ENCODE measurements at places on chromosomes 6 and 20.

- peak; percentile 93 for DNase-seq
Measured at GRCh38 chr6:142944124-142945048, 590 bp downstream of the HIVEP2 start.

DNA sequence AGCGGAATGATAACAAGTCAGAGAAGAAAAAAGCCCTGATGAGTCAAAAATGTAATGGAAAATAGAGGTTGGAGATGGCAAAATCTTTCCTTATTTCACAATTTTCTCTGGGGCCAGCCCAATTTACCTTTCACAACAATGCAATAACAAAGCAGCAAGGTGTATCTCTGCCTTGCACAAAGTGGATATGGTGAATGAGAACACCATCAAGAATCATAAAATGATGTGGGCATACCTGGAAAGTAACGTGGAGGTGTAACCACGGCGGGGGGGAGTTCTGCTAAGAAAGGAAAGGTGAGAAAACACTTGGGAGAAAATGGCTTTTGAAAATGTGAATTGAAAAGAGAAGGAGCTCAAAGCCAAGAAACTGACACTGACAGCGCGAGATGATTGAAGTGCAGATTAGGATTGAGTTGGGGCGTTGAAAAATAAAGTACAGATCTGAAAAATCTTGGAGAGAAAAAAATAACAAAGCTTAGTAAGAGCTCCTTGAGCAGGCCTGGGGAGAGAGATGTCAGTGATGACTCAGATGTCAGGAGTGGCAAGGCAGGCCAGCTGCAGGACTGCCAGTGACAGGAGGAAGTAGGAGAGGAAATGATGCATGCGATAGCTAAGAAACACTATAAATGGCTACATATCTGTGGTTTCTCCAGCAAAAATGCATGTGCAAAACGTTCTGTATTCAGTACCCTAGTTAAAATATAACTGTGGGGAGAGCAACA lies 26.2 kb downstream of the ARHGAP18 start:
- peak; percentile 98 for DNase-seq

DNA sequence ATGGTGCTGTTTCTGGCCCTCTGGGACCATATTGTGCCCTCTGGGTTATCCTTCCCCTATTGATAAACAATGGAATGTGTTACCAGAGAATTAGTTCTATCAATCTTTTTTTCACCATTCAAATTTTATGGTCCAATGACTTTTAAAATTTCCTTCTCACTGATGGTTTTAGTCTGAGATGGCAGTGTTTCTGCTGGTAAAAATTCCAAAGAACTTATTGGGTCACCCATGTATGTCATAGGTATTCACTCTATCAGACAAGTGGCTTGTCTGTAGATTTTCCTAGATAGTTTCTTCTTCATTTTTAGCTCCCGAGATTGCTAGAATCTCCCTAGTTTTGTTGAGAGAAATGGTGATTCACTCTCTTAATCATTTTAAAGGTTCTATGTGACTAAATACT lies 357.2 kb upstream of the RGS17 start:
- no peak for DNase-seq

- DNase-seq: no peak
Measured at GRCh38 chr6:31227143-31227542, 44.7 kb downstream of the HLA-C start.

DNA sequence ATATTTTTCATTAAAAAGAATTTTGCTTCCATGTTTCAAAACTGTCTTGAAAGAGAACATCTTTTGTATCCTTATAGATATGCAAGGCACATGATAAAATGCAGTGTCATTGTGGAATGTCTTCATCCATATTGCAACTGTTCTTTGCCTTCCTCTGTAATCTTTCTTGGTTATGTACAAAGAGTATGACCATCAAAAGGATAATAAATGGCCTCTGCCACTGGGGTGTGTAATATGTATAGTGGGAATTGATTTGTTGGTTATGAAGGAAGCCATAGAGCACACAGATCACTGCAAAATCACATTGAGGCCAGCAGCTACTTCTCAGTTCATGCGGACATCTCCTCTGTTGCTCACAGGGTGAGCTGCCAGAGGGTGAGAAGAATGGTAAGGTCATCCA lies 703.5 kb downstream of the TFAP2A start:
- DNase-seq: peak; percentile 1

DNA sequence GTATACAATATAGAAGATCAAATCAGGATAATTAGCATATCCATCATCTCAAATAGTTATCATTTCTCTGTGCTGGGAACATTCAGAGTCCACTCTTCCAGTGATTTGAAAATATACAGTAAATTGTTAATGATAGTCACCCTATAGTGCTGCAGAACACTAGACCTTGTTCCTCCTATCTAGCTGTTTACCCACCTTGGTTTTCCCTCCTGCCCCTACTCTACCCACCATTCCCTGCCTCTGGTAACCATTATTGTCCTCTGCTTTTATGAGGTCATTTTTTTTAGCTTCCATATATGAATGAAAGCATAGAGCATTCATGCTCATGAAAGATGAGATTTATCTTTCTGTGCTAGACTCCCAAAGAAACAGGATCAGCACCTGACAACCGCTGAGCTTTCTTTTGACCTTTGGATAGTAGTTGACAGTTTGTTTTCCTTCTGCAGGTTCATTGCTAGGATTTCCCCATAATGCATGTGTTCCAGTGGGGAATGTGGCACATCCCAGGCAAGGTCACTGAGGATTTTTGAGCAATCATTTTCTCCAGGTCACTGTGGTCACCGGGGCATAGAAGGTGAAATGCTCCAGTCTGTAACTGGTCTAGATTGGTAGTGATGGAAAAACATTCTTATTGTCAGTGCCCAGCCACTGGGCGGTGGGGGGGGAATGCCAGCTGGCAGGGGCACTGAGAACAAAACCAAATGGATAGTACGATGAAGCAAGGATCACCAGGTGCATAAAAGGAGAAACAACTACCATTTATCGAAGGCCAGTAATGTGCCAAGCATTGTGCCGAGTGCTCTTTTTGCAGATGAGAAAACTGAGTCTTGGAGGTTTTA lies 33.6 kb upstream of the BCAS1 start:
- DNase-seq: no peak

DNA sequence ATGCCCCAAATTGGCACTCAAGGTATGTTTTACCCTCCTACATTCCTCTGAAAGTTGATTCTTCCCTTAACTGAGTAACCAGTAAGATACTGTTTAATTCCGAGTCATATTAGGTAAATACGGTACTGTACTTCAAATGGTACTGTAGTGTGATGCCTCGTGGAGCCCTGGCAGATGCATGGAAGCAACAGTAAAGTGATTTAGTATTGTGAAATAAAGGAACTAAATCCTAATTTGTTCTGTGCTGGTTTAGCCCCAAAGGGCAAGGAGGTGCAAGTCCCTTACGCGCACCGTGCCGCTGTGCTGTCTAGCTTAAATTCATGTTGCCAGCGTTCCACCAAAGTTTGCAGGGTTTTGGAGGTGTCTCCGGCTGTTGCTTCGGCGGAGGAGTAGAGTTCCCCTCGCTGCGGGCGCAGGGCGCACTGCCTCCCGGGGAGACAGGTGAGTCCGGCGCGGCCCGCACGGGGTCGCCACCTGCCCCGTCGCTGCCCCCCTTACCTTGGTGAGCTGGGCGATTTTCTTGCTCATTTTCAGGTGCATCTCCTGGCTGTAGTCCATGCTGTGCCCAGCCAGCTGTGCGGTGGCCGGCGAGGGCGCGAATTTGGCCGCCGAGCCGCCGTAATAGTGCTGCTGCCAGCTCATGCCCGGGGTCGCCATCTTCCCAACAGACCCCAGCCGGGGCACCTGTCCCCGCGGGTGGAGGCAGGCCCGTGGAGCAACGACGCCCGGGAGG lies 655 bp downstream of the FAM184A start:
- no peak for DNase-seq

GRCh38 chr20:23000232-23000947 lies 34.7 kb upstream of the SSTR4 start:
- no peak for DNase-seq

DNA sequence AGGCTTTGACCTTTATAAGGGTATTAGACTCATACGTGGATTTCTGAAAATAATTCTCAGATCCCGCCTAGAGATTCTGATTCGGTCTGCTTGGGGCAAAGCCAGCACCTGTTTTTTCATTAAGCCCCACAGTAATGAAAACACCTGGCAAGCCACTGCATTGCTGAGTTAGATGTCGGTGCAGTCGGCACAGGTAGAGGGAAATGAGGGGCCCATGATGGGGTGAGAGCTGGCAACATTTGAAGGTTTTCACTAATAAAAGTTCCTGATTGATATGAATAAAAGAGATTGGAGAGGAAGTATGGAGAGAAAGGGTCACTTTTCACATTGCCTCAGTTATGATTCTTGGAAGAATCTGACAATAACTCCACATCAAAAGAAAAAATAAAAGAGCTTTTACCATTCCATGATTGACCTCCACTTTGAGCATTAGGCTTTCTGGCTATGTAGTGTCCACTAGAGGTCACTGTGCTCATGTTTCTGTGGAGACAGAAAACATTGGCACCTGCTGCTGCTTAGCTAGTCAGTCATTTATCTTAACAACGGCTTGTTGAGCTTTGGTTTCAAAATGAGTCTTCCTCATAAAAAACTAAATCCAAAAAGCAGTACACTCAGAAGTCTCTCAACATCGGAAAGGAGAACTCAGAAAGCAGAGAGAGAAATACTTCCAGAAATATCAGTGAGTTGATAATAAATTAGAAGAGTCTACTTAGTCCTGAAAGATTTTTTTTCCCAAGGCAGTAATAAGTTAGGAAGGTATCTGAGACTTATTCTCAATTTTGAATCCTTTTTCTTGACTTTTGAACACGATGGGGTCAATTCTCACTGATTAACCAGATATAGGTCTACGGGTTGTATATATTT lies 53.3 kb upstream of the KLHL31 start:
- no peak for DNase-seq

- no peak for DNase-seq
Measured at GRCh38 chr20:7723284-7723683, 217.0 kb downstream of the HAO1 start.

- DNase-seq: no peak
Measured at GRCh38 chr20:38706509-38706908, 17.8 kb upstream of the SLC32A1 start.

- DNase-seq: no peak
Measured at GRCh38 chr20:63361519-63362435, 628 bp upstream of the CHRNA4 start.

DNA sequence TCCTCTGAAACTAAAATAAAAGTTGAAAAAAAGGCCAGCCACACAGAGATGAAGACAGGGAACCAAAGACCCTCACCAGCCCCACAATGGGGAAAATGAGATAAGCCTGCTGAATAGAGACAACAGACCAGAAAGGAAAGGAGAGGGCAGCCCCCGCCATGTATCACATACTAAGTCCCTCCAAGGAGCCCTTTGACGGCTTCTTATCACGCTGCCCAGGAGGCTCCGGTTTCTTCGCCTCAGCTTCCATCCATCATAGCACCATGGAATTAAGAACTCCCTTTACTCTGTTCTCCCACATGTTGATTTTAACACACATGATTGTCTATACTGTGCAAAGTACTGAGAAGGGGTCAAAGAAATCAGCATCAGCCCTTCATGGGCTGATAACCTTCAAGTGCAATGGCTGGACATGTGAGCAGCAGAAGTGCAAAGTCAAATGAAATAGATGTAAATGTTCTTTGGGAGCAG lies 54.9 kb downstream of the MAP3K5 start:
- DNase-seq: no peak

DNA sequence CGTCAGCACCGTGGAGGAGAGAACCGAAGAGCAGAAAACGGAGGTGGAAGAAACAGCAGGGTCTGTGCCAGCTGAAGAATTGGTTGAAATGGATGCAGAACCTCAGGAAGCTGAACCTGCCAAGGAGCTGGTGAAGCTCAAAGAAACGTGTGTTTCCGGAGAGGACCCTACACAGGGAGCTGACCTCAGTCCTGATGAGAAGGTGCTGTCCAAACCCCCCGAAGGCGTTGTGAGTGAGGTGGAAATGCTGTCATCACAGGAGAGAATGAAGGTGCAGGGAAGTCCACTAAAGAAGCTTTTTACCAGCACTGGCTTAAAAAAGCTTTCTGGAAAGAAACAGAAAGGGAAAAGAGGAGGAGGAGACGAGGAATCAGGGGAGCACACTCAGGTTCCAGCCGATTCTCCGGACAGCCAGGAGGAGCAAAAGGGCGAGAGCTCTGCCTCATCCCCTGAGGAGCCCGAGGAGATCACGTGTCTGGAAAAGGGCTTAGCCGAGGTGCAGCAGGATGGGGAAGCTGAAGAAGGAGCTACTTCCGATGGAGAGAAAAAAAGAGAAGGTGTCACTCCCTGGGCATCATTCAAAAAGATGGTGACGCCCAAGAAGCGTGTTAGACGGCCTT lies 41.6 kb downstream of the ZBTB2 start:
- DNase-seq: no peak

DNA sequence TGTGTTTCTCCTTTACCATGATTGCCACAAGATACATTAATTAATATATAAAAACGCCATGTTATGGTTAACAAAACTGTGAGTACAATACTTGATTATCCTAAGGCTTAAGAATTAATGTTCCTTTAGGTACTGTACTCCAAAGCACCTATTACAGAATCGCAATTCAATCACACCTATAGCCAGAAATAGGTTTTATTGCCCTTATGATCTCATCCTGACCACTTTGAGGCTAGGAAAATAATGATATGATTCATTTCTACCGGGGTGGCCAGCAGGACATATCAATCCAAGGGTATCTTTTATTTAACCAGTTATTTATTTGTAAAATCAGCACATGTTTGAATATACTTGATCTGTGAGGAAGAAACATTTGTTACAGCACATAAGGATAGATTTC lies 396.6 kb upstream of the GJE1 start:
- DNase-seq: no peak

- no peak for DNase-seq
Measured at GRCh38 chr20:21411725-21412124, 14.4 kb upstream of the NKX2-4 start.

- DNase-seq: no peak
Measured at GRCh38 chr6:158571826-158572652, 12.1 kb downstream of the TMEM181 start.

DNA sequence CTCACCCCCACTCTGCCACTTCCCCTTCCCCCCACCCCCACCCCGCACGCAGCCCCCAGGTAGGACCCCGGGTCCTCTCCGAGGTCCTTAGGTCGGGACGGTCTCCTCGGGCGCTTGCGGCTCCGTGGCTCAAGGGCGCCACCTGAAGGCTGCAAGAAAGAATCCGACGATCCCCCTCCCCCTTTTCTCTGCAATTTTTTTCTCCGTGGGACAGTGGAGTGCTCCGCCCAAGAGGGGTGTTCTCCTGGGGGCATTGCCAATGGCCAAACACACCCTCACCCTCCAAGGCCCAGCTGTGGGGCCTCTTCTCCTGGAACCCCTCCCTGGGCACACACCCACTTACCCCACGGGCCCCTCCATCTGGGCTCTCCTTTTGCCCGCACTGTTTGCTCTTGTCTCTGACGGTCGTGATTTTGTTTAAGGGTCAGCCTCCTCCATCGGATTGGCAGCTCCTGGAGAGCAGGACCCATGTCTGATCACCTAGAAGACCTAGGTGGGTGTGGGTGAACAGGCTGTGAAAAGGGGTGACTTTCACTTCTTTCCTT lies 1.1 kb upstream of the TMEM74B start:
- peak; percentile 1 for DNase-seq

DNA sequence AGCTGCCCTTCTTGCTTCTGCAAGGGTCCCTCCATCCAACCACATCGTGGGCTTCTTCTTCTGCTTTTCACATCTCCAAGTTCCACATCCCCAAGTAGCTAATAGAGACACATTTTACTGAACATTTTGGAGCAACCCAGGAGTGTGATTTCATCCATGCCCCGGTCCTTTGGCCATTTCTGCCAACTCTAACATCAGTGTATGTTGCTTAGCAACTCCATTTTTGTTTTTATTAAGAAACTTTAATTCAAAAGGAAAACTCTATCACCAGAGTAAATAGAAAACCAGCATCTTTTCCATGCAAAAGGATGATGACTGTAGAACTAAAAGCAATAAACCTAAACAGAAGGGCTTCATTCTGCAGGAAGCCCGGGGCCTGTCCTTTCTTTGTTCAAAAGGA lies 32.7 kb upstream of the SULF2 start:
- DNase-seq: no peak

All from GF-D8 (cell line).